Parietal lobe (tissue), 2 donors: ENCODE measurements at places on chromosomes 4 and X. TPM values are rescaled to one million over a fixed set of nuclear protein-coding genes. Genes with fewer than 3 reads are reported as not detected.

The USP17L15 gene
- total RNA-seq: not detected

The XPNPEP2 gene
- total RNA-seq: not detected

The MGARP gene
- 0.94 TPM for total RNA-seq

The MAGEA2B gene
- not detected for total RNA-seq

The NXF3 gene
- not detected for total RNA-seq

The HMGN5 gene
- 2.2 TPM for total RNA-seq

The MAGED1 gene
- total RNA-seq: 107 TPM

The PCYT1B gene
- total RNA-seq: 26.3 TPM

The PTTG2 gene
- total RNA-seq: not detected

The AMER1 gene
- 14.4 TPM for total RNA-seq

The ABLIM2 gene
- 22.2 TPM for total RNA-seq

The PRRG3 gene
- total RNA-seq: 15.0 TPM
